ENCODE measurements at places on chromosomes 2 and 18.
A peak's percentile ranks its signal among the peaks of the same experiment; 100 is the strongest.

DNA sequence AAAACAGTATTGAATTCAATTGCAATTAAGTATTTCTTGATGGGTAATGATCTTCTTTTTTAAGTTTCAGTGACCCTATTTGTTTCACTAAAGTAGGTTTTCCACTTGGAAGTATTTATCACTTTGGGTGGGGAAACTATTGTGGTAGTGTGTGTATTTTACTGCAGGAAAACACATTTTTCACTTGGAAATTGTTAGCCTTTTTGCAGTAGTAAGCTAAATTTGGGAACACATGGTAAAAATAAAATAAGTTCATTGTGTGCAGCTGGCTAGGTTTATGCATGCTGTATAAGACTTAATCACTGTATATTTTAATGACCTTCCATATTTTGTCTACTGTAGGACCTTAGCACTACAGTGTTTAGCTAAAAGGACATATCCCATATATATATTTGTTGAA, 28.5 kb upstream of the RTTN start:
- no peak for DNase-seq

- DNase-seq, result no peak
Measured at GRCh38 chr2:171754254-171754939, 67.1 kb downstream of the DYNC1I2 start.

DNA sequence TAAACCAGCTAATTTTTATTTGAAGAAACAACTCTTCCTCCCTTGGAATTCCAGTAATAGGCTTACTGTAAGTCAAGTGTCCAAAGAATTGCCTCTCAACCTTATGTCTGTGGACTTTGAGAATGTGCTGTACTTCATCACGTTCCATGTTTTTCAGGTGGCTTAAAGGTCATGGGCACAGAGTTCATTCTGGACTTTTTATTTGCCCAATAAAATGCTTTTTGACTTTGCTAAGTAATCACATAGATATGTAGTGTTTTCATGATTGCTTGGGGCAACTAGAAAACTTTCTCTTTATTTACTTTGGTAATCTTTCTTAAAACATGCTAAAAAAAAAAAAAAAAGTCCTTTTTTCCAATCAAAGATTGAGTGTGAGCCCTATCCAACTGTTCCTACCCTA, 10.4 kb upstream of the DNAH7 start:
- DNase-seq, result no peak

- DNase-seq, result no peak
Measured at GRCh38 chr18:6835345-6835744, 105.8 kb downstream of the ARHGAP28 start.

- DNase-seq, result no peak
Measured at GRCh38 chr2:42261518-42262195, 92.5 kb downstream of the EML4 start.

- peak; percentile 86 for DNase-seq
Measured at GRCh38 chr18:63869851-63870250, 17.7 kb upstream of the SERPINB2 start.

DNA sequence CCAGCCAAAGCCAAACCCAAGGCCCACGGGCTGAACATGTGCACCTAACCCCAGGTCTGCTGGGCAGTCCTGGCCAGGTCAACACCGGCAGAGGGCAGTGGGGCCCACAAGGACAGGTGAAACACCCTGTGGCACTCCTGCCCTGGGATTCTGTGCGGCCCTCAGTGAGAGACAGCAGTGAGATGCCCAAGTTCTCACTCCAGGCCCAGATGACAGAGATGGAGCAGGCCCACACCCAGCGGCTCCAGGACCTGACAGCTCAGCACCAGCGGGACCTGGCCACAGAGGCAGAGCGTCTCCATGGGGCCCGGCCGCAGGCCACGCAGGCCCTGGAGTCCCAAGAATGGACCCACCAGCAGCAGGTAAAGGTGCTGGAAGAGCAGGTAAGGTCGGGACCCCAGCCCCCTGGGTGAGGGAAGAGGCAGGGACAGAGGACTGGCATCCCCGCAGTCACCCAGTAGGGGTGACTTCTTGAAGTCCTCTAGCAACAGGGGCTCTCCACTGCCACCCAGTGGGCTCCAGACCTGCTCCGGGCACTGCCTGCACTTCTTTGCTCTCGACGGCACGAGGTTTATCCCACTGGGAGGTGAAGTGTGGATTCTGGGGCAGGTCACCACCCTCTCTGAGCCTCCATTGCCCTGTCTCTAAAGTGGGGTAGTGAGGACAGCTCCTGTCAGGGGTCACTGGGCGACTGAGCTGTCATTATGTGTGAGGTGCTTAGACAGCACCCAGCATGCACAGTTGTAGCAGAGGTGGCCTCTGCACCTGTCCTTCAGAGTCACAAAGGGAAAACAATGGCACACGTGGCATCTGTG, 8.8 kb upstream of the SNED1 start:
- DNase-seq, result peak; percentile 38

GRCh38 chr2:57453945-57454344, 592.7 kb upstream of the VRK2 start:
- no peak for DNase-seq

GRCh38 chr2:97714084-97714949, 941 bp downstream of the ZAP70 start:
- no peak for DNase-seq

DNA sequence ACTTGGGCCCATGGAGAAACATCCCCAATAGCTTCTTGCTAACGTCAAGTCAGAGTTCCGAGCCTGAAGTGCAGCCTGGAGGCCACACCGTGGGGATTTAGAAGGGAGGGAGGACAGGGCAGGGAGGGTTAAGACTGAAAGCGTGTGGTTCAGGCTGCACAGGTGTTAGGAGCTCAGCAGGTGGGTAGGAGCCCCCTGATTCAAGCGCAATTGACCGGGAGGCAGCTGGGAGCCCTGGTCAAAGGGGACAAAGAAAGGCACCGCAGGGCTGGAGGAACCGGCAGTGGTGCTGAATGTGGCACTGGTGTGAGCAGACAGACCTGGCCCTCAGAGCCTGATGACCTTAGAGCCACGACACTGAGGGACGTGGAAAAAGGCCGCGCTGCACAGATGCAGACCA, 149.6 kb downstream of the TMEM18 start:
- DNase-seq, result no peak

DNA sequence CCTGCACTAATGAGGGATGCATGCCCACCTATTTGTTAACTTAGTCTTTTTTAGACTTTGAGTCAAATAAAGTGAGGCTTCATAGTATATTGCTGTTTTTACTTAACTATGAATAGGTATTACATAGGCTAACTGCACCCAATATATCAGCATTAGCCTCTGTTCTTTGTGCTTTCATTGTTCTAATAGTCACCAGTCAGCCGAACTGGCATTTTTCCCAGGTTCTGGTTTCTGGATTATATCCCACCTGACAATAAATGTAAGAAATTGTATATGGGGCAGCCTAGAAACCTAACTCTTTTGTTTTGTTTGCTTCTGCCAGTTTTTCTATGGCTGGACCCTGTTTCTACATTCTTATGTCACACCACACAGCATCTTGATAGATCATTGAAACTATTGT, 1672.4 kb upstream of the LRRTM1 start:
- DNase-seq, result no peak

DNA sequence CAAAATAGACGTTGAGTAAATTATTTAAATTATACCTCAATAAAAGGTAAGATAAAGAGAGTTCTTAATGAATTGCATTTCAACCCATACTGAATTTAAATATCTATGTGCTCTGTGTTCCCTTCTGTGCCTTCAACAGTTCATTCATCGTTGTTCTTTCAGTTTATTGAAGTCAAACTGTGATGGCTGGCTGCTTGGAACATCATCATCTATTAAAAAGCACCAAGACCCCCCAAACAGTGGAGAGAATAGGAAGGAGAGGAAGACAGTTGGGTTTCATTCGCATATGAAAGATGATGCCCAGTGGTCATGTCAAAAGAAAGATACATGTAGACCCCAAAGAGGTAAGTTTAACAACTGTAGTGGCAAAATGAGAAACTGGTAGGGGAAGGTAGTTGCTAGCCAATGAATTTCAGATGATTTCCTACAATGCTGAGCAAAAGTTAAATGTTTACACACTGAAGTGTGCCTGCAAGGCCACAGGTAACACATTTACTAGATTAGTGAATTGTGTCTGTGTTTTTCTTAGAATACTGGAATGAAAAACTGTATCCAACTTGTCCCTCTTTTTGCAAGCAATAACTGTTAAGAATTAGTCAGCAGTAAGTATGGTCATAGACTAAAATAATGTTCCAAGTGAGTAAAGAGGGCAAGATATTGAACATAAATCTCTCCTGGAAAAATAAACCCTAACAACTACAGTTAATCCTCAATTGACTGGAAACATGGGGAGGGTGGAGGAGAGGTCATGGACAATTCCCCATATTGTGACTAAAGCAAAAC, 331.3 kb downstream of the KIAA1328 start:
- no peak for DNase-seq

Data from suppressor macrophage treated with lipopolysaccharide for 1 hour (primary cell).